NCI-H2171 (cell line): ENCODE measurements at places on chromosomes 6 and 20.
A peak's percentile ranks its signal among the peaks of the same experiment; 100 is the strongest.

DNA sequence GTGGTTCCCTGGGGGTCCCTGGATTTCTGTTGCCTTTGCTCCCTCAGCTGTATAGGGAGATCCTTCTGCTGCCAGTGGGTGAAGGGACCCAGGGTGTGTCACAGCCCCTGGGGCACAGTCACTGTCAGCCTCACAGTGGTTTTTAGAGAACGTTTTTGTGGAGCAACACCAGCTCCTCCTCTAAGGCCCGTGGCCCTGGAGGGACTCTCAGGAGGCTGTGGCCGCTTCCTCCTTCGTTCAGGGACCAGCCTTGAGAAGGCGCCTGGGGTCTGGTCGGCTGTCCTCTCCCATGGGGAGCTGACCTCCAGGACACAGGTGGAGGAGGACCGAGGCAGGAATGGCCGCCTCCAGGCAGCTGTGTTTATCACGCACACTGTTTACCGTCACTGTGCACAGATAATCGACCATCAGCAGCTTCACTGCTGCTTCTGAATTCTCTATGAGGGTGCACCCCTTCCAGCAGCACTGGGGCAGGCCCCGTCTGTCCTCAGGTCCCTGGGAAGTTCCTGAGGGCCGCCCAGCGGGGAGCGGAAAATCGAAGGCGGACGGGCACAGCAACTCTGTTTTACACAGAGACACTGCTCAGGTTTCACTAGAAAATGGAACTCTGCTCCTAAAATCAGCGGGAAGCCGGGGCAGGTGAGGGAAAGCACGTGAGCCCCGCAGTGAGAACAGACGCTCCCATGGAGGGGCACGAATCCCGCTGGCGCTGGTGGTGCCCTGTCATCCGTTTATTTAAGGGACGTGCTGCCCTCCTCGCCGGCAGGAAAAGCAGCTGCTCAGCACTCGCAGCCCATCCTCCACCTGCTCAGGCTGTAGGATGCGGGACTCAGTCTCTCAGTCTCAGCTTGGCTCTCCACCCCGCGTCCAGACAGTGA is 10.4 kb upstream of the FRMD1 start:
- DNase-seq = peak; percentile 60

GRCh38 chr20:62999580-62999979 is 7.2 kb downstream of the BHLHE23 start:
- DNase-seq = no peak

GRCh38 chr20:33963751-33964150 is 30.0 kb upstream of the RALY start:
- no peak for DNase-seq

- DNase-seq = no peak
These were observed 12.3 kb downstream of the FAM50B start for GRCh38 chr6:3861424-3861823.

- DNase-seq = peak; percentile 65
These were observed 287.1 kb upstream of the SGK1 start for GRCh38 chr6:134605034-134605433.

DNA sequence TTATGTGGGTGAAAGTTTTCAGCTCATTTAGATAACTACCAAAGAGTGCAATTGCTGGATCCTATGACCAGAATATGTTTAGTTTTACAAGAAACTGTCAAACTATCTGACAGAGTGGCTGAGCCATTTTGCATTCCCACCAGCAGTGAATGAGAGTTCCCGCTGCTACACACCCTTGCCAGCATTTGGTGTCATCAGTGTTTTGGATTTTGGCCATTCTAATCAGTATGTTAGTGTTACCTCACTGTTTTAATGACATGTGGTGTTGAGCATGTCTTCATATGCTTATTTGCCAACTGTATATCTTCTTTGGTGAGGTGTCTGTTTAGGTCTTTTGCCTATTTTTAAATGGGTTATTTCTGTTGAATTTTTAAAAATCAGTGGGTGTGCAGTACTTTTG is 120.9 kb downstream of the CFAP61 start:
- no peak for DNase-seq

DNA sequence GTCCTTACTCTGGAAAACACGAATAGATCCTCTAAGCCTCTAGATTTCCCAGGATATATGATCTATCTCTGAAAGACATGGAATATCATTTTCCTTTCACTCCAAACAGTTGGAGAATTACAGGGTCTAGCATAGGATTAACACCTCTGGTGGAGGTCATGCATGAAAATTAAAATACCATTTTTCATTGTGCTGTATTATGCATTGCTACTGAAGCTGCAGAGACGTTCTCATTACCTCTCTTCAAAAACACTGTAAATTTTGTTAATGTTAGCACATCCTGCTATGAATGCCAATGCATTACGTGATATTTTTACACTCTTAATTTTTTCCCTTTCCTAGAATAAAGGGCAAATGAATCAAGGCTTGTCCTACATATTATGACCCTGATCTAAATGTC is 558.6 kb downstream of the TBC1D32 start:
- DNase-seq = no peak

- DNase-seq = no peak
These were observed 198.6 kb upstream of the UST start for GRCh38 chr6:148548065-148548748.

- DNase-seq = no peak
These were observed 14.7 kb upstream of the CHD6 start for GRCh38 chr20:41632896-41633295.

- no peak for DNase-seq
These were observed 149.6 kb downstream of the CDH26 start for GRCh38 chr20:60107621-60108390.

DNA sequence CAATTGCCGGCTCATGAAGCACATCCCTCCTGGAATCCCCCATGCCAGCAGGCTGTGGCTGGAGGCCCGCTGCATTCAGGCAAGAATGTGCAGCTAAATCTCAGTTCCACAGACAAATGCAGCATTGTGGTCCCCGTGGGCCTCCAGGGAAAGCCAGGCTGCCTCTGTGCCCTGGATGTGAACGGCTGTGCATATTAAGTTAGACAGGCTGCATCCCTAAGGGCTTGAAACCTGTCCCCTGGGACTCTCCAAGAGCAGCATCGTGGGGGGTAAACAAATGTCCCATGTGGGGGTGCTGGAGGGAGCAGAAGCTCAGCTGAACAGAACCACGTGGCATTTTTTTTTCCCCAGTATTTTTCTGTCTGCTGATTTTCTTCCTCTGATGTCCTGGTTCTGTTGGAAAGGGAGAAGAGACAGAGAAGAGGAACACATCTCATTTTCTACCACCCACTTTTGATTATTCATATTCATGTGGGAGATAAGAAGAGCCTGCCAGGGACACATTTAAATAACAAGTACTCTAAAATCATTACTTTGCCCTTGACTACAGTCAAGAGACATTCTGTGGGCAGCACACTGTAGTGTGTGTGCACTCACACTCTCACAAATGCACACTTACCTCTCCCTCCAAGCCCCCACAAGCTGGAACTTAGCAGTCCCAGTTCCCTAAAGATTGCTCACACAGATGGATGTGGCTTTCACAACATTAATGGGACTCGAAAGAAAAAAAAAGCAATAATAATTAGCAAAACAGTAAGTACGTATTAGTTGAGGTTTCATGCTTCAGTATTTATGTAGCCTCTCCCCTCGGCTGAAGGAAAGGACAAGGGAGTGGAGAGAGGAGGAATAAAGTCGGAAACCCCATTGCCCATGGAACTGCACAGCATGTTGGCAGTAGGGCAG is 16.9 kb downstream of the GFOD1 start:
- peak; percentile 65 for DNase-seq

- no peak for DNase-seq
These were observed 331.8 kb downstream of the HACE1 start for GRCh38 chr6:104527761-104528415.

- no peak for DNase-seq
These were observed 393.5 kb downstream of the RNGTT start for GRCh38 chr6:88569959-88570358.

DNA sequence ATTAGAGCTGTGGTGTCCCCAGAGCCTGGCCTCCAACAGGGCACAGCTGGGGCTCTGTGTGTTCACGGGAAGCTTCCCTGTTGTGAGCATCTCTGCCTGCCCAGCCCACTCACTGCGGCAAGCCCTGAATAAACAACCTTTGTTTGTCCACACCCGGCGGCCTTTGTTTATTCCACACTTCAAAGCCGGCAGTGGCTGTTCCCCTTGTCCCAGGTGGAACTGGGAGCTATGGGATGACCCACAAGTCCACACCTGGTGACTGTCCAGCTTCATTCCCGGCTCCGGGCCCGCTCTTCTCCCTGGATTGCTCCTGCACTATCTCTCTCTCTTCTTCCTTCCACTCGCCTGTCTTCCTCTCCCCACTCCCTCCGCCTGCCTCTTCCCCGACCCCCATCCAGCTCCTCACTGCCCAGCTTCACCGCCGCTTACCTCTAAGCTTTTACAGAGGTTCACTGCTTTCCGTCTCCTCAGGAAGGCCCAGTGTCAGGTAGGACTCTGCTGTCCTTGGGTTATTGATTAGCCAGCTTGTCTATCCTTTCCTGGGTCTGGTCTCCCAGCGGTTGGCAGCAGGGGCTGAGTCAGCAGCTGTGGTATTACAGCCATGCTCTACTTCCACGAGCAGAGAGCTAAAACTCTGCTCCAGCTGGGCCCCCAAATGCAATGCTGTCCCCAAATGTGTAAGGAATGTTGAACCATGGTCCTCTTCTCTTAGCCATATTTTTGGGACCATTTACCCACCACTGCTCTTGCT is 17.8 kb downstream of the DACT2 start:
- DNase-seq = no peak

DNA sequence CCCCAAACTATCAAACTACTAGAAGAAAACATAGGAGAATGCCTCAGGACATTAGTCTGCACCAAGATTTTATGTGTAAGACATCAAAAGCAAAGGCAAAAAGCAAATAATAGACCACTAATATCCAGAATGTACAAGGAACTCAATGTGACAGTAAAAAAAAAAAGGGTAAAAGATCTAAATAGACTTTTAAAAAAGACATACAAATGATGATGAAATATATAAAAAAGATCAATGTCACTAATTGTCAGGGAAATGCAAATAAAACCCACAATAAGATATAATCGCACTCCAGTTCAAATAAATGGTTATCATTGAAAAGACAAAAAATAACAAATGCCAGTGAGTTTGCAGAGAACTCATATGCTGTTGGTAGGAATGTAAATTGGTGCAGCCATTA is 118.3 kb upstream of the DUSP22 start:
- no peak for DNase-seq

DNA sequence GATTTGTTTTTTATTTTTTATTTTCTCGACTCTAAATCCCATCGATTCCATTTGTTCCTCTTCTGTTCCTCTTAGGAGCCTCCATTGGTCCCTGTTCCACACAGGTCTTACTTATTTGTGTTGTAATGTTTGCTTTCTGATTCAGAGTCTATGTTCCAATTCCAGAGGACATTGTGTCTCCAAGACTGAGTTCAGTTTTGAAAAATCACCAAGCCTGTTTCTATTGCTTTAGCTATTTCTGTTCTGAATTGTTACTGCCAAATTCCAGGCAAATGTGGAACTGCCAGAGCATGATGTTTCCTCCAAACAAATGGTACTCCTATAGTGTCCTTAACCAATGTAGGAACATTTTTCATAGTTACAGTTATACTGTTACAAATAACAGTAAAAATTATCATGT is 270.9 kb upstream of the SPTLC3 start:
- no peak for DNase-seq

DNA sequence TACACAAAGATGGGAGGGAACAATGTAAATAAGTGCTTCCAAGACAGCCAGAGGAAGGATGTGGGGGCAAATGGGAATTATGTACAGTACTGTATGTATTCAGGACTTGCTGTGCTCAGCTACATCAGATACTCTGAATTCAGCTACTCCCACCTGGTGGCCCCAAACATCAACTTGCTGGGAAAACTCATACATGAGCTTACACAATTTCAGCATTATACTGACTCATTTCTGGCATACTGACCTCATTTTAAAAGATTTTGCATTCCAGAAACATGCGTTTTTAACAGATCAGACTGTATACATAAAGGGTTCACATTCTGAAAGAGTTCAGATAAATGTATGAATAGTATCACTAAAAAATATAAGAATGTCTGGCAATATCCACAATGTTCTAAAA is 59.7 kb downstream of the GPX5 start:
- DNase-seq = no peak

DNA sequence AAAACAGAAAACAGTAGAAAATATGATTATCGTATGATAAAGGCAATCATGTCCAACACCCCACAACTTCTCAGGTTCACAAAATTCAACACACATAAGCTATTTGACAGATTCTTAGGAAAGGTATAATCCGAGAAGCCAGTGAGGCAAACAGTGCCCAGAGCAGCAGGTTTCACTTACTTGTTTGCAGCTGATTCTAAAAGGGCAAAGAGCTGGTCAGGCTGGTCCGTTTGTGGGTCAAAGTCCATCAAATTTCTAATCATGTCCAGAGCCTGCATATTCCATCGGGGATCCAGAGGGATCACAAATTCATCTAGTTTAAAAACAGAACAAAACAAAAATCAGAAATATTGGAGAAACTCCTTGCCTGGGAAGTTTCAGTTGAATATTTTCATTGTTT is 69.8 kb upstream of the LYRM2 start:
- no peak for DNase-seq

GRCh38 chr6:35428421-35429149 is 23.6 kb upstream of the FANCE start:
- no peak for DNase-seq

DNA sequence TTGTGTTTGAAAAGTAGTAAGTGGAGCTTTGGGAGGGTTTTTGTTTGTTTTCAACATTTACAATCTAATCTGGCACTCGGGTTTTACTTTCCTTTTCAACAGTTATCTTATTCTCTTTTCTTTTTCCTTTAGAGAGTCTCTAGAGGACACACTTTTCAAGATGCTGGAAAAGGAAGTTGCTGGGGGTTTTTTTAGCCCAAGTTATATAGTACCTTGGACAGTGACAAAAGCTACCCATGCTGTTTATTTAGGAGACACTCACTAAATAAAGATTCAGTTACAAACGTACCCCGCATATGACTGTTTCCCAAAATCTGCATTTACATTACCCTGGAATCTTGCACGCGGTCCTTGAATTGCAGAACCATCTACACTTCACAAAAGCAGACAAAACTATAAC is 78.8 kb downstream of the MAP7 start:
- no peak for DNase-seq

DNA sequence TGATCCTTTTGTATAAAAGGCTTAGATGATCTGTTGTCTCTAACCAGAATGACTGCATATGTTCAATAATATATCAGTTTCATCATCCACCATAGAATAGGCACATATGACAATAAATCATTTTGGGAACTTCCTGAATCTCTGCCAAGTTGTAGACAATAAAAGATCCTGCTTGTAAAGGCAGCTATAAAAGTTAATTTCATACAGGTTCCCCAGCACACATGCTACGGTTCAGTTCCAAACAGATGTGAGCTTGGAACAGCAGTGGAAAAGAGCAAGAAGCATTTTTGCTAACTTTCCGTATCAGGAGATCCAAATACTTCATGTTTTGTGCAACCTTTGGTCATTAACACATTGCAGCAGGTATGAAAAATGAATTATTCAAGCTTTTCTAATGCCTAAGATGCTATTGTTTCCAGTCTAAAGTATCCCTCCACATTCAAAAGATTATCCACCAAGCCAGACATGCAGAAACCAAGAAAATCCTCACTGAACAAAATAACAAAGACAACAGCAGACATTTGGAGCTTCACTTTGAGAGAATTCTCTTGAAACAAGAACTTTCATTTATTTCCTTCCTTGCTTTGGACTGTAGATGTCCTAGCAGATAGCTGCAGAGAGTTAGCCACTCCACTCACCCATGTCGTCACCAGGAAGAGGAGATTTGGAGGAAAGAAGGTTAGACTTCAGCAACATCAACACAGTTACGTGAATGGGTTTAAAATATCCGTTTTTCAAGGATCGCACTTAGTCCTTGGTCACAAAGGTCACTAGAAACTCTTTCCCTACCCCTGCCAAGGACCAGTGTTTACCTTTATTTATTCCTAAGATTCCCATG is 453.5 kb upstream of the JARID2 start:
- peak; percentile 53 for DNase-seq

- no peak for DNase-seq
These were observed 85.7 kb downstream of the NFATC2 start for GRCh38 chr20:51456511-51457509.
